ENCODE measurements at places on chromosomes 1 and 21.
A peak's percentile ranks its signal among the peaks of the same experiment; 100 is the strongest.

- DNase-seq = no peak
Measured at GRCh38 chr21:25390701-25391100, 216.6 kb downstream of the MRPL39 start.

DNA sequence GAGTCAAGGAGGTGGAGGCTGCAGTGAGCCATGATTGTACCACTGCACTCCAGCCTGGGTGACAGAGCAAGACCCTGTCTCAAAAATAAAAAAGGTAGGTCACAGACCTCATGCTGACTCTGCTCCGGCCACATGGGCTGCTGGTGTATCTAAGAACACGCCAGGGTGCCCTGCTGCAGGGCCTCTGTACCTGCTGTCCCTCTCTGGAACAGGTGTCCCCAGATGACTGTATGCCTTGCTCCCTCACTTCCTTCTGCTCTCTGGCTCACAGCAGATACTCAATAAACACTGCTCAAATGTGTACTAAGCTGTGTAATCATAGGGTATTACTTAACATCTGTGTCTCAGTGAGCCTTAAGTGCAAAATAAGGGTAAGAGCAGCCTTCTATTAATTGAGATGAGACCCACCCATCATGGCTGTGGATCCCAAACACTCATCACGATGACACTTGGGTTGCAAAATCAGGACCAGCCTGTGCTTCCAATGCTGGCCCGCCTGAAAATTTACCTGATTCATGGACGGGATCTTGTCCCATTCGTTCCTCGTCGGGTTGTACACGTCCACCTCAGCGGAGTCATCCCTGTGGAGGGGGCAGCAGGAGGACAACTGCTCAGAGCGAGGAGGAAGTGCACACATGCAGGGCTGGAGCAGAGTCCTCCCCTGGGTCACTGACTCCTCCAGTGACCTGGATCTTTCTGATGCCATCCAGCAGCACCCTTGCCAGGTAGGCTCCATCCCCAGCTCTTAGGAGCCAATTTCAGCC lies 7.5 kb downstream of the KLHL21 start:
- DNase-seq = no peak

GRCh38 chr1:115293899-115294298 lies 44.1 kb downstream of the NGF start:
- DNase-seq = no peak

DNA sequence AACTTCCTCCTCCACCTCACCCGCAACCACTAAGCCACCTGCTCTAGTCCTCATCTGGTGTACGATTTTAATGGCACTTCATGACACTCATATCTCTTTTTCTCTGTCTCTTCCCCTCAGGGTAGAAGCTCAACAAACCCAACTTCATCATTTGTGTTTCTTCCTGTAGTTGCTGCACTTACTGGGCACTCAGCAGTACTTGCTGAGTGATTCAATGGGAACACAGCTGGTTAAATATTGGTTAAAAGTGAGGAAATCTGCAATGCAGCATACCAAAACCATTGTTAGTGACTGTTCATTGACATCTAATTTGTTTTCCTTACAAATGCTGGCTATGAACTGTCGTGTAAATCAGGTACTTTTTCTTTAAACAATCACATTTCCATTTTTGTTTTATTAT lies 541.1 kb upstream of the PRMT6 start:
- DNase-seq = no peak

- no peak for DNase-seq
Measured at GRCh38 chr1:60108196-60108595, 34.6 kb upstream of the C1orf87 start.

GRCh38 chr1:234701737-234702341 lies 91.9 kb upstream of the IRF2BP2 start:
- DNase-seq = no peak

GRCh38 chr21:37579356-37579755 lies 212.8 kb downstream of the DYRK1A start:
- DNase-seq = no peak

GRCh38 chr1:38344716-38345115 lies 298.1 kb upstream of the POU3F1 start:
- DNase-seq = peak; percentile 32

GRCh38 chr1:78121710-78122109 lies 75.9 kb downstream of the GIPC2 start:
- DNase-seq = no peak

DNA sequence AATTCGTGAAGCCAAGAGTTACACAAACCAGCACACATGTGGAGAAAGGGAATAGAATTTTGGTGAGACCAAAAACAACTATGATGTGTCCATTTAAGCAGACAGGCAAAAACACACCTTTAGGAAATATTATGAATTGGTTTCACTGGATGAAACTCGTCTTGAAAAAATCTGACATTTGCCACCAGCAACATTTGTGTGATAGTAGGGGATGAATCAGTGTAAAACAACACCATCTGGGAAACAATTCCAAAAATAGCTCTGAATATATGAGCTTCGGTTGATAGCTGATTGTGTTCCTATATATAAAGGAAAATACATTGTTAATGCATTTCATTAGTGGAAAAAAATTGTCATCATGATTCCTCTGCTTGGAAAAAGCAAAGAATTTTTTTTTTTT lies 327.8 kb downstream of the PAPPA2 start:
- DNase-seq = no peak

DNA sequence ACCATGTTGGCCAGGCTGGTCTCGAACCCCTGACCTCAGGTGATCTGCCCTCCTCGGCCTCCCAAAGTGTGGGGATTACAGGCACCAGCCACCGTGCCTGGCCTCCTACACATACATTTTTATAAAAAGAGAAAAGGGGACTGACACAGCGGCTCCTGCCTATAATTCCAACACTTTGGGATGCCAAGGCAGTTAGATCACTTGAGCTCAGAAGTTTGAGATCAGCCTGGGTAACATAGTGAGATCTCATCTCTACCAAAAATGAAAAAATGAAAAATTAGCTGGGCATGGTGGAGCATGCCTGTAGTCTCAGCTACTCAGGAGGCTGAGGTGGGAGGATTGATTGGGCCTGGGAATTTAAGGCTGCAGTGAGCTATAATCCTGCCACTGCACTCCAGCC lies 23.4 kb downstream of the ZNF281 start:
- no peak for DNase-seq

- peak; percentile 83 for DNase-seq
Measured at GRCh38 chr1:21251773-21252471, 38.3 kb downstream of the ECE1 start.

- DNase-seq = no peak
Measured at GRCh38 chr1:178407655-178408054, 89.1 kb downstream of the CLEC20A start.

GRCh38 chr1:219790834-219791615 lies 137.3 kb downstream of the SLC30A10 start:
- DNase-seq = no peak

DNA sequence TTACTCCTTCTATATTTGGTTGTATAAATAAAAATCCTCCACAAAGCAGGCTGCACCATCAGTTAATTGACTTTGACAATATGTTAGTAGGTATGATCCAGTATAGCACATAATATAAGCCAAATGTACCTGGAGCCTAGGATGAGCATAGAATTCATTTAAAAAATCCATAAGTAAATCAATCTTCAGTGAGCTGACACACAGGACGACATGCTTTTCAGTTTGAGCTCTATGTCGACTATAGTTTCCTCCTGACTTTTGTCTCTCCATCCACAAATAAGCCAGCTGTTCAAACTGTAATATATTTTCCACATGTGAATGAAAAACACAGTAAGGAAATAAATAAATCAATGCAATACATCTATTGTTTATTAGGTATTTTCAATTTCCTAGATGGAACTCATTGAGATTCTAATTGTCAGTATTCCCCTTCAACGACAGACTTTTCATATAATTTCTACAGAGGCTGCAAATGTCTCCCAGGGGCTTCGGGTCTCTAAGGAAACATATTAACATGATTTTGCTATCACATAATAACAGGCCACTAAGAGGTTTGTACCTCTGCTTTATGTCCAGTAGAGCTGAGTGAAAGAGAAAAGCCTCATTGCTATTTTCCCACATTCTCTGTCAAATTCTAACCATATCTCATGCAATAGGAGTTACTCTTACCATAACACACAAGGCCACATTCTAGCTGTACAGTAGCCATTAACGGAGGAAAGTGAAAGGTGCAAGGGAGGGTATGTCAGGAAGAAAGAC lies 180.1 kb downstream of the KCNT2 start:
- no peak for DNase-seq

DNA sequence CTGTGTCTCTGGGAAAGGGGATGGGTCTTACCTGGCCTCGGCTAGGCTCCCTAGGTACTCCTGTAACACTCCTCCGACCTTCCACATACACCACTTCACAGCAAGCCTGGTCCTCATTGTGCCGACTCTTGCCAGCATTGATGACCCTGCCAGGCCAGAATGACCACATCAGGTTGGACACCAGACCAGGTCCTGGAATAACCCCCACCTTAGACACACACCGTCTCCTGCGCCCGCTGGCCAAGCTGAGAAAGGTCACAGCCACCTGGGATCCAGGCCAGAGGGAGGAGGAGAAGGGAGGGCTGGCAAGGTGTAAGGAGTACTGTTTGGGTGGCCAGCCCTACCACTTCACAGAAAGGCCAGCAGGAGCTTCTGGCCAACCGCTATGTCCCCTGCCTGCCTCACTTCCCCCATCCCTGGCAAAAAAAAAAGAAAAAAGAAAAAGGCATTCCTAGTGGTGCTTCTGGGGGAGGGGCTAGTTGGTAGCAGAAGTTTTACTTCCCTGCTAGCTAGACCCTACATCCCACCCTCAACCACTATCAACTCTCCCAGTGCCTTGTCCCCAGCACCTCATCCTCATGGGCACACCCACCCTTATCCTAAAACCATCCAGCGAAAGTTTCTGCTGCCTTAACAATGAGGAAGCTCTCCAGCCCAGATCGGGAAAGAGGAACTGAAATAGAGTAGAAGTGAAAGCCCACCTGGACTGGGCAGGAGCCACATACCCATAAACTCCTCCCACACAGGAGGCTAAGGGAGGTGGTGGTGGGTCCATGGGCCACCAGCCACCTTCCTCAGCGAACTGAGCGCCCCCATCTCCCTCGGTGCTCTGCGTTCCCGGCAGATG lies 1.4 kb downstream of the PPM1J start:
- peak; percentile 53 for DNase-seq

- DNase-seq = peak; percentile 54
Measured at GRCh38 chr1:162889989-162890388, 29.0 kb upstream of the CCDC190 start.

- DNase-seq = no peak
Measured at GRCh38 chr1:54792686-54793282, 8.3 kb downstream of the TTC22 start.

DNA sequence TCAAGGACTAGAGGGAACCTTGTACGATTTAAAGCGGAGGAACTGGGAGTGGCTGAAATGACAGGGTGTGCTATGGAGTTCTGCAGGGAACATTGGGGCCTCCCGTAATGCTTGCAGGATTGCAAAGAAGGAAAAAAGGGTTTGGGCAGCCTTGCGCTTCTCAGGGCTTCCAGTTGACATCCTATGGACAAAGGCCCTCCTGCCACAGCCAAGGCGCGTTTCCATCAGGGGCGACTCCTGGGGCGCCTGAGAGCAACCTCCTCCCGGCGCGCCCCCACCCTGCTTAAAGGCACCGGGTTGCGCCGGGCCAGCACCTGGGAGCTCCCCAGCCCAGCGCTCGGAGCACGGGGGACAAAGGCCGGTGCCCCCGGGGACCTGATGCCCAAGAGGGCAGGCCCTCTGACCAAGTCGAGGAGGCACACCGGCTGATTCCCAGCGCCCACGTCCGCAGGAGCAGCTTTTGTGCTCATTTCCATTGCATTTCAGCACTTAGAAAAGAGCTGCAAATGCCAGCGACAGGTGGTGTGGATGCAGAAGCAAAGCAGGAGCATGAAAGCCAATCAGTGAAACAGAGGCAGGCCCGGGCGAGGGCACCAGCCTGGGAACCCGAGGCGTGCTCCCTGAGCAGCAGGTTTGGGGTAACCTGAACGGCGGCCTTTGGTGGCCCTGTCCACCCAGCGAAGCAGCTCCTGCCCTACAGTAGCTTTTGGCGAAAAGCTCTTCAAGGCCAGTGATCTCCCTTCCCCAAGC lies 17.6 kb upstream of the RNF187 start:
- DNase-seq = no peak

- DNase-seq = no peak
Measured at GRCh38 chr1:150366416-150367296, 2.7 kb downstream of the RPRD2 start.

DNA sequence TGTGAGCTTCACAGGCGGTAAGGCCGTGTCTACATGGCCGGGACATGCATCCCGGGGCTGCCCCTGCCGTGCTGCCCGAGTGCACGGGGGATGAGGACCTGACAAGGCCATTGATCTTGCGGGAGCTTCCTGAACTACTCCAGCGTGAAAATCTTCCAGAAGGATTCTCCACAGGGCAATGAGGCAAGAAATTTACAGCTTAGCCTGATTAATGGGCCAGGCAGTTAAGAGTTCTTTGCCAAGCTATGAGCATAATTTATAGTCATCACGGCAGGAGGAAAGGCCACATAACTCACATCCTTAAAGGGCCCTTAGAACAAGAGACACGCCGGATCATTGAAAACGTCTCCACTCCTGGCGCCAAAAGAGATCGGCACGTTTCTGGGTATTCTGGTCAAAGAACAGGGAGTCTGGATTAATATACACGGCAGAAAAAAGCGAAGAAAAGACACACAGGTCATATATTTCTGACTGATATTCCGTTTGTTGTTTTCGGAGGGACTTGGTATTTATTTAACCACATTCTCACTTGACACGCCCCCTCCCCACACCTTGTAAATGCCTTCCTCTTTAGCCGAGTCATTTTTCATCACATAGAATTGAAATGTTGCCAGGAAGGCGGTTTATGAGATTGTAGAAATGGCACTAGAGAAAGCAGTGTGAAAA lies 180.5 kb downstream of the DYRK1A start:
- peak; percentile 47 for DNase-seq

DNA sequence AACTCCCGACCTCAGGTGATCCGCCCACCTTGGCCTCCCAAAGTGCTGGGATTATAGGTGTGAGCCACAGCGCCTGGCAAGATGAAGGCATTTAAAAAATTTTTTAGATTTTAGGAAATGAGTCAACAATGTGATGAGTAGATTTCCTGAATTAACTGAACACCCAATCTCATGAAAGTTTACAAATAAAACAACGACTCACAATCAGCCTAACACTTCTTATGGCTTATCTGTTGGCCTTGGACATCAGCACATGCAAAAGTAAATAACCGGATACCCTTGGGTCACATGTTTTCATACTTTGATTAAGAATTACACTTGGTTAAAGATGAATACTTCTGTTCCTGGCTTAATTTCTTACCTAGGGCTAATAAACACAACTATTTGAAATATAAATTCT lies 3.0 kb downstream of the GNG12 start:
- DNase-seq = no peak

- no peak for DNase-seq
Measured at GRCh38 chr1:232421143-232421796, 208.7 kb downstream of the SIPA1L2 start.

- peak; percentile 83 for DNase-seq
Measured at GRCh38 chr1:54490361-54491248, 57.4 kb upstream of the ACOT11 start.

DNA sequence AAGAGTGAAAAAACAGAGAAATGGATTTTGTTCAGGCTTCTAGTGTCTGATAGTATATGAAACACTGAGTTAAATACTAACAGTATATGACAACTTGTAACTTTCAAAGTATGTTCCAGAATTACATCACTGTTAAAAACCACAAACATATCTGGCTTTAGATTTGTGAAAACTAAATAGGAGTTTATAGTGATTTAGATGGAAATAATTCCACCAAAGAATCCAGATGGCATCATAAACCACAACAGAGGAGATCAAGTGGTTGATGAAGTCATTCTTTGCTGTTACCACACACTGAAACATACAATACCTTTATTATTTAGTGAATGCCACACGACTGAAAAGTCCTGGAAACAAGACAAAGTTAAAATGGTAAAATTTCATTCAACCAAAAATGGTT lies 37.2 kb downstream of the ALG14 start:
- DNase-seq = no peak
